Mucosa of descending colon (tissue), 3 donors: ENCODE measurements at places on chromosomes 3 and 15.

DNA sequence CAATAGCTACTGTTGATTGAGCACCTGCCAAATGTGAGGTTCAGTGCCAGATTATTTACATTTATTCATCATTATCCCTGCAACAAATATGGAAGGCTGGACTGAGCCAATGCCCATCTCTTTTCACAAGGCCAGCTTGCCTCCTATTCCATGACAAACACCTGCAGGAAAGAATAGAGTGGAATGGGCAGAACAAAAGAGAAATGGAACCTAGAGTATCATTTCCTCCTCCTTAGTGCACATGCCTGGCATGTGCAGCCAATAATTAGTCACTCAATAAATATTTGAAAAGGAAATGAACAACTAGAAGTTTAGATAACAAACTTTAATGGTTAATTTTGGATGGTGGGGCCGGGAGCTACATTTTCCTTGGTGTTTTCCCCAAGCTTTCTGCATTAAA, 61.4 kb upstream of the MYRIP start:
- no peak for DNase-seq

DNA sequence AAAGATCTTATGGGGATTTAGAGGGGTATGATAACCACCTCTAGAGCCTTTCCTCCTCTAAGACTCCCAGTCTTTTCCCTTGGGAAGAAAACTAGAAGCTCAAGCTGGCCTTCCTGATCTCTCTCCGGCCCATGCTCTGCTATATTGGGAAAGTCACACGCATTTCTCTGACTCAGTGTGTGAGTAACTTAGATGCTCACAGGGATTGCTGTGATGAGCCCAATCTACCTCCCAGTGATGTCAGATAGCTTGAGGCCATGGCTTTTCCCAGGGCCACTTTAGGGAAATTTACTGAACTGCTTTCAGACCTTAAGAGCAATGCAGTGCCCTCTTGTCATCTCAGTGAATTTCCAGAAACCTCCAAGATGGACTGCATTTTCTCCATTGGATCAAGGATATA, 8.6 kb upstream of the ST8SIA2 start:
- DNase-seq = no peak

DNA sequence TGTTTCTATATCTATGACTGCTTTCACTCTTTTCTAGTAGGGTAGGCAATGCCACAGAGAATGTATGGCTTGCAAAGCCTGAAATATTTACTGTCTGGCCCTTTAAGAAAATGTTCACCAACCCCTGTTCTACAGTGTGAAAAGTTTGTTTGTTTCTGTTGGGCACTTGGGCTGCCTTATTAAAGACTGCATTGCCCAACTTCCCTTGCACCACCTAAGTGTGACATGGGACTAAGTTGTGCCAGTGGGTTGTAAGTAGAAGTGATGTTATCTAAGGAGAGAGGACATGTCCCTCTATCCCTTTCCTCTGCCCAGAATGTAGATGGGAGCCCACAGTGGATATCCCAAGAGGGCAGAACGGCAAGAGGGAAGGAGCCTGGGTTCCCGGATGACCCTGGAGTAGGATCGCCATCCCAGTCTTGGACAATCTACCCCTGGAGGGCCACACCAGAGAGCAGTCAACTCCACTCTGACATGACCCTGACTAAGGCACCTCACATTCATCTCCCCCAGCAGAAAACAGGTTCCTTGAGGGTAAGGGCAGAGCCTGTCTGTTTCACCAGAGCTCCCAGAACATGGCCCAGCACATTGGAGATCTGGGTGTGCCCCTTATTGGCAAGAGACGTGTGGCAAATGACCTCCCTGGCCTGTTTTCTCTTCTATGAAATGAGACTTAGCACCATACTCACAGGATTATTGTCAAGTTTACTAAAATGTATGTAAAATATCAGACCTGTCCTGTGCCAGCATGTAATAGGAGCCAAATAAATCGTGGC, 138.8 kb downstream of the SMAD6 start:
- no peak for DNase-seq

DNA sequence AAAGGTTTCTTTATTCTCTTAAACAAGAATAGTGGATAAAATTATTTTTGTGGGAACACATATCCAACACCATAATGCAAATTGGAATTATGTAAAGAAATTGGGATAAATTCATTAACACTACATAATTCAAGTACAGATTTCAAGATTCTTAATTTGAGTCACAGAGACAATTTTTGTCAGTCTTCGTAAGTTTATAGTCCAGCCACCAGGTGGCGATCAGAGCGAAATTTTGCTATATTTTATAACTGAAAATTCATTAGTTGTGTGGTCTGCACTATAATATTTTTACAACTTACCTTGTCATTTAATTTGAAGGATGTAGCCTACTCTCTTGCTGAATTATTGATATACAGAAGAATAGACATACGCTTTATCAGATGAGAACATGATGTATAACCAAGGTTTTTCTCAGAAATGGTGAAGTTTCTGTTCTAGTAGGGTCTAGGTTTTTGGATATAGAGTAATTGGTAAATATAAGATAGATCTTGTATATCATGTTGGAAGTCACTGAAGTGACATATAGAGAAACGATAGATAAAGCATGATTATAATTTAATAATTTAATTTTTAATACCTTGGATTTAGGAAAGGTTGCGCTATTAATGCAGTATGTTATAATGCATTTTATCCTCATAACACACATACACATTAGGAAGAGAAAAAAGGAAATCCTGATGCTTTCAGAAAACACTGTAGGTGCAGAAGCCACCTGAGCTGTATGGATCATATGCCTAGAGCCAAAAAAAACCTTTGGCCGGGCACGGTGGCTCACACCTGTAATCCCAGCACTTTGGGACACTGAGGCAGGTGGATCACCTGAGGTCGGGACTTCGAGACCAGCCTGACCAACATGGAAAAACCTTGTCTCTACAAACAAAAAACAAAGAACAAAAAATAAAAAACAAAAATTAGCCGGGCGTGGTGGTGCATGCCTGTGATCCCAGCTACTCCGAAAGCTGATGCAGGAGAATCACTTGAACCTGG, 31.7 kb downstream of the PLSCR4 start:
- peak; percentile 61 for DNase-seq

DNA sequence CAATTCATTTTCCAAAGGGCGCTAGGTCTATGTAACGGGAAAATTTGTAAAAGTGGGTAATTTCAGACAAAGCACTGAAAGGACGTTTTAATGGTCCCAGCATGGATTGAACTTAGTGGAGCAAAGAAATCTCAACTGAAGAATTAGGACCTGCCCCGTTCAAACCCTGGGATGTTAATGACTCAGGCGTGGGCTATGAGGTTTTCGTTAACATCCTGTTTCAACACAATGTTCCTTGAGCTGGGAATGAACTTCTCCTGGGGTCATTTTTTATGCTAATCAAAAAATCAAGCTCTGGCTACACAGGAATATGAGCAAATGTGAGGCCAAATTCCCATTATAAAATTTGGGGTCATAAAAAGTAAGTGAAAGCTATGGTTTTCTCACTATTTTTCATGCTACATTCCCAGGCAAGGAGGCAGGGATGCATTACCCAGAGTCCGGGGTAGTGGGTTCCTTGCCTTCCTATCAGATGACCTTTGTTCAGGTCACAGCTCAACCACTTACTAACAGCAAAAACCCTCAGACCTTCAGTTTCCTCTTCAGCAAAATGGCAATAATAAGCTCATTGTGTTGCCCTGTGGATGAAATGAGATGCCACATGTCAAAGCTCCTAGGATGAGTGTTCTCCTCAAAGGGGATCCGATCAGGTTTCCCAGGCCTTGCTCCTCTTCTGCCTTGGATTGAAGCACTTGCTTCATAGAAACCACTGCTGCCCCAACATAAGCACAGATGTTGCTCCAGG, 271.4 kb downstream of the ARRDC4 start:
- no peak for DNase-seq

- DNase-seq = no peak
Observed at GRCh38 chr3:10561946-10562560, 56.7 kb upstream of the ATP2B2 start.

- DNase-seq = no peak
Observed at GRCh38 chr3:130941793-130942192, 47.9 kb downstream of the ATP2C1 start.

DNA sequence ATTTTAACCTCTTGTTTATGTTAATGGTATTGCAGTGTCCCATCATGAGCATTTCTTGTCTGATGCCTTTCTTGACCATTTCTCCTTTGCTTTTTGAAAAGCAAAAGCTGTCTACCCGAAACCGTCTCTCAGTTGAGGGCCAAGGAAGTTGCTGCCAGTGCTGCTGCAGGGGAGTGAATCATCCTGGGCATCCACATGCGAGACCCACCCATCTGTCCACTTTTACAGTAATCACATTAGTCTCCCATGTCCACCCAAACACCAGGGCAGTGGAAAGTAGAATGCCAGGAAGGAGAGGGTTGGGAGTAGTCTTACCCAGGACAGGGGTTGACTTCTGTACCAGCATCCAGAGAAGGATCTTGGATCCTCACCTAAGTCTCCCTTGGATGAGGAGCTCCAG, 48.6 kb upstream of the TEX264 start:
- DNase-seq = no peak

DNA sequence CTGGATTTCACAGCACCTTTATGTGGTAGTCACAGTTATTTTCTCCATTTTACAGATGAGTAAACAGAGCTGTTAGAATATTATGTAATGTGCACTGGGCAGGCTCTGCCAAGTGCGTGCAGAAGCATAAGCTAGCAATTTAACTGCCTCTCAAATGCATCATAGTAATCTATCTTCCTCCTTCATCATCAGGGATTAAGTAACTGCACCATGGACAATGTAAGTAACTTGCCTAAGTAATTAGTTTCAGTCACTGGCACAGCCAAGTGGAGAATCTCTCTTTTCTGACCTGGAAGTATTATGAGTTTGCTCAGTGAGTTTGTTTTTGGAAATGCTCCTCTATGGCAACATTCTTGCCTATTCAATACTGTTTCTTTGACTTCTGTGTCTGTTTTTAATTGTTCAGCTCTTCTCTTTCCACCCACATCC, 260.5 kb downstream of the PTPRG start:
- DNase-seq = no peak

GRCh38 chr3:14488286-14489041, 51.7 kb downstream of the GRIP2 start:
- no peak for DNase-seq

DNA sequence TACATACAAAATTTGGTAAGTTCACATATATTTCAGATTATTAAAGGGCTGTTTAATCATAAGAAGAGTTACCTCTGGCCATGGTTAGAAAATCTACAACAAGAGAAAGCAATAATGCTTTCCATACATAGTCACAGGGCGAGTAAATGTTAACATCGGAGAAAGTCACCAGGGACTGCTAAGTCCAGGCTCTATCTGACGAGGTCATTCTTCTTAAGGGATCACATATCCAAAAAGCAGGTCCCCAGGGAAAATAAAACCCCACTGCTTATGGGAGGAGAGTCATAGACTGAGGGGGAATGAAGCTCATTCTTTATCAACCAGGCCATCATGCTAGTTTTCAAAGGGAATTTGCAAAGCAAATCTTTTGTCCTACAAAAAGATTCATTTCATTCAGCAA, 3.1 kb downstream of the PCYT1A start:
- DNase-seq = no peak

DNA sequence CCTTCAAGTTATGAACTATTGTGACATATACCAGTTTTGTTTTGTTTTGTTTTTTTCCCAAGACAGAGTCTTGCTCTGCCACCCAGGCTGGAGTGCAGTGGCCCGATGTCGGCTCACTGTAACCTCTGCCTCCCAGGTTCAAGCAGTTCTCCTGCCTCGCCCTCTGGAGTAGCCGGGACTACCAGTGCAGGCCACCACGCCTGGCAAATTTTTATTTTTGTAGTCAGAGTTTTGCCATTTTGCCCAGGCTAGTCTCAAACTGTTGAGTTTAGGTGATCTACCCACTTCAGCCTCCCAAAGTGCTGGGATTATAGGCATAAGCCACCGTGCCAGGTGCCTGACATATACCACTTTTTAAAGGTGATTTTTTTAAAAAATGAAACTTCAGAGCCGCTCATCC, 74.6 kb downstream of the ARRDC4 start:
- DNase-seq = no peak

DNA sequence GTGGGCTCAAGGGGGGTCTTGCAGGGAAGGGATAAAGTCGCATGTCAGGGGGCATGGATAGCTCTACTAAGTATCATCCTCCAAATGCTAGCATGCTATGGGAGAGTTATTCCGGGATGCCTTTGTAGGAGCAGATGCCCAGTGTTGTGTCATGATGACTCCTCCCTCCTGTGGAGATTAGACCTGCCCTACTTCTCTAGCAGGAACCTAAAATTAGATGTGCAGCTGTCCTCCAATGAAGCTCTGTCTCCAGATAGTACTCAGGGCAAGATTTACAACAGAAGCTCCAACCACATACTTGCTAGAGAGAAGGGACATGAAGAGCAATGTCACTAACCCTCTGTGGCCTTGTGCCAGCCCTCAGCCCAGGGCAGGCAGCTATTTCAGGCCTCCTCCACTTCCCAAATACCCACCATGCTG, 82.5 kb downstream of the AGBL1 start:
- DNase-seq = no peak

DNA sequence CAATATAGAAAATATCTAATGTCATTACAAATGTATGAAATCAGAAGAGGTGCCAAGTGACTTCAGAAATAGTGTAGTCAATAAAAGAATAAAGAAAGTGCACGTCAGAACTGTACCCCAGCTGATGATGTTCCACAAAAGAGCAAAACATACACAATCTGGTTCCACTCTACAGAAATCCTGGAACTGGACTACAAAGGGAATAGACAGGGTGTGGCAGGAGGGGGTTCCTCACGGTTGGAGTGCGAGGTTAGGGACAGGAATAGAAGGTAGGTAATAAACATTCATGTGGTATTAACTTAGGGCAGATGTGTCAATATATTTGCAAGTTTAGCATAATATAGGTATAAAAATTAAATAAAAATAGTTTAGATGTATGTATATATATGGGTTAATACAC, 103.3 kb upstream of the GOLGA6L6 start:
- no peak for DNase-seq

- no peak for DNase-seq
Observed at GRCh38 chr3:149634573-149634972, 23.3 kb downstream of the WWTR1 start.

GRCh38 chr15:25859838-25860645, 3.1 kb downstream of the ATP10A start:
- DNase-seq = peak; percentile 54

GRCh38 chr15:87736401-87736800, 520.1 kb downstream of the NTRK3 start:
- no peak for DNase-seq

- no peak for DNase-seq
Observed at GRCh38 chr3:175118382-175118941, 259.3 kb downstream of the NAALADL2 start.

DNA sequence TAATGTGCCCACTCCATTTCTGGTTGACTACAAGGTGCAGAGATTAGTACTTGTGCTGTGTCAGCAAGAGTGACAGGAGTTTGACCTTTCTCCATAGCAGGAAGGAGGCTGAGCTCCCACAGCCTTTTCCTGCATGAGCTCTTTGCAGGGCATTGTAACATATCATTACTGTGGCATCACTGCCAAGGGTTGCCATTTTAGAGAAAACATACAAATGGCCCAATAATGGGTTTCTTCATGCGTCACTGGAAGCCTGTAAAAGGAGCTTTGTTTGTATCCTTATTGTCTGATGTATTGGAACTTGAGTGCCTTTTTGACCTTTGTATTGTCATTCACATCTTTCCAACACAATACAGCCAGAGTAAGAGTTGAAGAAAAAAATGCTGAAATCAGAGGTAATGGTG, 323.0 kb upstream of the CDIN1 start:
- DNase-seq = no peak
